Left ventricle myocardium superior (tissue), 1 donor: ENCODE measurements at places on chromosomes 2 and 18.

- DNase-seq, result no peak
Observed at GRCh38 chr2:24745825-24746224, 47.4 kb downstream of the PTRHD1 start.

DNA sequence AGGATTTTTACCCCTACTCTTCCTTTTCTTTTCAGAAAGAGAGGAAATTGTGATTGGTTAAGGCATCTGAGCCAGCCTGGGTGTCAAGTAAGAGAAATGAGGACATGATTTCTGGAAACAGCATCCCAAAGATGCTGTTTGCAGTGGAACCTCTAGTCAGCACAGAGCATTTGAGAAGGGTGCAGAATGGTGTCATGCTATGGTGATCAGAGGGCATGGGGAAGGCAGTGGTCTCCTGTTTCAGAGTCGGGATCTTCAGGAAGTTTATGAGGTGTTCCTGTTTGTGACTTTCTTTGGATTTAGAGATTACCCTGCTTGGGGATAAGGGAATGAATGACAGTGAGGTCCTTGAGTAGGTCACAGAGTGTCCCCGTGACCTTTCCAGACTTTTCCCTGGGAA is 117.5 kb downstream of the LYPD6B start:
- DNase-seq, result no peak

DNA sequence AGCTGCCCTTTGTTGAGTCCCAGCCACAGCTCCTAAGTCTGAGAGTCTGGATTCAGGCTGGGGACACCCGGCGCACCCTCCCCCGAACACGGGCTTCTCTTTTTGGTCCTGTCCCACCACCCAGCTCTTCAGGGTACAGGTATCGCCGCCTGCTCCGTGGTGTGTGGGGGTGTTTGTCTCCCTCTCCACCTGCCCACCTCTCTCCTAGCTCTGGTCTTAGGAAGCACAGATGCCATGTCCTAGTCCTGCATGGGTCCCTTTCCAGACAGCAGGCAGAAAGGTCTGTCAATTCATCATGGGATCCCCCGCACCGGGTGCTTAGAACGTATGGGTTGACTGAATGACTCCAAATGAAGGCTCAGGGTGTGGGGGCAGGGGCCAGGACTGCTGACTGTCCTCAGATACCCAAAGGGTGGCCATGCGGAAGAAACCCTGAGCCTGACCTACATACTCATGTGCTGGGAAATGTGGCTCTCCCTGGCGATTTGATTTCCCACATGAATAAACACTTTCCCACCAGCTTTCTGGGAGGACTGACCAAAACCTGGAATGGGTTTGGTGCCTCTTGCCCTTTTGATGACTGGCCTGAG is 156.8 kb downstream of the CELF4 start:
- no peak for DNase-seq

GRCh38 chr18:42258301-42258965 is 303.4 kb downstream of the PIK3C3 start:
- DNase-seq, result no peak

DNA sequence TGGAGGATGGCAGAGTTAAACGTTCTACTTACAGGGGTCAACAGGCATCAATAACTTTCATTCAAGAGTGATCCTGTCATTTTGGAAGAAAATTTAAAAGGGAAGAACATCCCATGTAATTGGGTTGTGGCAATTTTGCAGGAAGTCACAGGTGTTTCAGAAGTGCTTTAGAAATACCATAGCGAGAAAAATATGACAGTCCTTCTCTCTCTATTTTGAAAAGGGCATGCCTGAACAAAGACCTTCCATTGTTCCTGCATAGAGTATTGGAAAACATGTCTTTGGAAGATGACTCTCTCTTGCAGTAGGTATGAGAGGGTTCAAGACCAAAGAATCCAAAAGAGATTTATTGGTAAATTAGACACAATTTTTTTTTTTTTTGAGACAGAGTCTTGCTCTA is 81.8 kb upstream of the SERTAD2 start:
- DNase-seq, result no peak

- no peak for DNase-seq
Observed at GRCh38 chr2:99651930-99652670, 162.3 kb upstream of the REV1 start.

DNA sequence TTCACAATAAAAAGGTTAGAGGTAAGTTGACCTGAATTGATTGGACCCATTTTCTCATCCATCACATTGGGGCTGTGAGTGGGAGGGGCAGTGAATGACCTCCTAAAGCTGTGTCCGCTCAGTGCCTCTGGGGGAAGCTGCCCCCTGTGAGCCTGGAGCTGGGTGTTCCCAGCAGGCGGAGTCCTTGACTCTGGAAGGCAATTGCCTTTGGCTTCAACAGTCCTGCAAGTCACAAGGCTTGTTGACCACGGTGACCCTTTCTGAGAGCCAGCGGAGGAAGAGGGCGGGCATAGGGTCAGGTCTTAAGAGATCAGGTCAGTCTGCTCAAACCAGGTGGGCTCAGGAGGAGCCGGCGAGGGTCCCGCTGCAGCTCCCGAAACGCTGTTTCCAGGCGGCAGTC is 1.1 kb upstream of the CIDEA start:
- DNase-seq, result no peak

- DNase-seq, result peak; percentile 74
Observed at GRCh38 chr18:48896875-48897511, 53.8 kb downstream of the SMAD7 start.

- DNase-seq, result no peak
Observed at GRCh38 chr18:56161566-56162260, 476.7 kb downstream of the TXNL1 start.

- no peak for DNase-seq
Observed at GRCh38 chr2:61978522-61978921, 73.0 kb downstream of the COMMD1 start.

DNA sequence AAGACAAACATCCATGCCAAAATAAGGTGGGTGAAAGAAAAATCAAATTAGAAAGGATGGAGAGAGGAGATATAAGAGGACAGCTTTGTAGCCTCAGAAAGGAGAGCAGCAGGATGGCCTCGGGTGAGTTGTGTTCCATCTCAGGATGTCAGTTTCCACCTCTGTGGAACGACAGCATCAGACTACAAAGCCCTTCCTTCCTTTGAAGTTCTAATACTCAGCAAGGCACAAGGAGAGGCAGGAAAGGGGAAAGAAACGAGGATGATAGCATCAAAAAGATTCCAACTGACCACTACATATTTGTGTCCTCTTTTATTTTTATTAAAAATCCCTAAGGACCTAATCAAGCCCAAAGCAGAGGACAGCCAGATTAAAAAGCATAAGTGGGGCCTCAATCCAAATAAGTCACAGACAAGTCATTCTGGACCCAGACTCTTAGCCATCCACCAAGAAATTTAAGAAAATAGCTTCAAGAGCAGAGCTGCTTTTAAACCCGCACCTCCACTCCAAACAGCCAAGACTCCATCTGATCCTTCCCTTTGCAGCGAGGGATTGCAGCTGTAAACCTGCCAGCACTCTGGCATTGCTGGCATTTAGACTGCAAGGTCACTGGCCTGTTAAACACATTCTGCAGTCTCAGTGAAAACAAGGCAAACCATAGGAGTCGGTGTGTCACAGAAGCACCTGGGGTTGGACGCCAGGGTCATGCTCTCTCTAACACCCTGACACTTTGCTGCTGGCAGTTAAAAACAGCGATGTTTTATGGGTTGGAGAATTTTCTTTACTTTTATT is 314.5 kb upstream of the CHAC2 start:
- DNase-seq, result peak; percentile 57

GRCh38 chr2:55985406-55985805 is 61.8 kb upstream of the EFEMP1 start:
- no peak for DNase-seq

GRCh38 chr2:62321380-62322289 is 125.7 kb downstream of the B3GNT2 start:
- no peak for DNase-seq

GRCh38 chr2:11155381-11156035 is at the start of gene SLC66A3:
SLC66A3 (plus strand) TSS chr2:11155467; CDS start chr2:11155547, 80 bp downstream.
- no peak for DNase-seq

DNA sequence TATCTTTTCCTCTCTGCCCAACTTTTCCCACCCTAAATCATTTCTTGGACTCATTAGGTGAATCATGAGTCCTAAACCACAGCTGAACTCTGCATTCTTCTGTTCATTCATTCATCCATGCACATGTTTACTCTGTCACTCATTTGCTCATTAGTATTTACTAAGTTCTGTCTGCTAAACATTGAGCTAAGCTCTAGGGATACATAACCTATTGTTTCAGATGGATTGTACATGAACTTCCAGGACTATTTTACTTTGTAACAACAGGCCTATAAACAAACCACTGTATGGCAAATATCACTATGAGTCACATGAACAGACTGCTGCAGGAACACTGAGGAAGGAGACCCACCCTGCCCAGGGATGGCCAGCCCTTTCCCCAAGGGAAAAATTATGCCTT is 14.6 kb upstream of the DYNC2LI1 start:
- DNase-seq, result no peak

GRCh38 chr2:28958689-28959088 is 22.4 kb upstream of the TOGARAM2 start:
- DNase-seq, result peak; percentile 72

DNA sequence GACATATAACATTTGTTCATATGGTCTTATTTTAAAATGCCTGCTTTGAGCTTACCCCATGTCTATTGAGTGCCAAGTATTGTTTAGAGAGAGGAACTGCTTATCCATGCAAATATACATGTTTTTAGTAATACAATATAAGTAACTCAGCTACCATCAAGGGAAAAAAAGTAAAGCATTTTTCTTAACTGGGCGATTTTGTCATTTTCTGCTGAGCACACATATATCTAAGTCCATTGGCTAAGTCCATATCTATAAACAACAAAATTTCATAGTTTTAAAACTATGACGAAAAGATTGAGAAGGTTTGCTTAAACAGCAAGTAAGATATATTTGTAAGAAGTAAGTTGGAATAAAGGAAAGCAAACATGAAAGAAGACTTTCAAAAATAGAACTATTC is 82.7 kb downstream of the CALCRL start:
- DNase-seq, result no peak

GRCh38 chr2:150138587-150138986 is 348.9 kb downstream of the RND3 start:
- DNase-seq, result no peak
